ENCODE measurements at places on chromosomes 12 and 14.

GRCh38 chr14:90677484-90678050 is 138.7 kb downstream of the TTC7B start:
- peak; percentile 7 for DNase-seq

DNA sequence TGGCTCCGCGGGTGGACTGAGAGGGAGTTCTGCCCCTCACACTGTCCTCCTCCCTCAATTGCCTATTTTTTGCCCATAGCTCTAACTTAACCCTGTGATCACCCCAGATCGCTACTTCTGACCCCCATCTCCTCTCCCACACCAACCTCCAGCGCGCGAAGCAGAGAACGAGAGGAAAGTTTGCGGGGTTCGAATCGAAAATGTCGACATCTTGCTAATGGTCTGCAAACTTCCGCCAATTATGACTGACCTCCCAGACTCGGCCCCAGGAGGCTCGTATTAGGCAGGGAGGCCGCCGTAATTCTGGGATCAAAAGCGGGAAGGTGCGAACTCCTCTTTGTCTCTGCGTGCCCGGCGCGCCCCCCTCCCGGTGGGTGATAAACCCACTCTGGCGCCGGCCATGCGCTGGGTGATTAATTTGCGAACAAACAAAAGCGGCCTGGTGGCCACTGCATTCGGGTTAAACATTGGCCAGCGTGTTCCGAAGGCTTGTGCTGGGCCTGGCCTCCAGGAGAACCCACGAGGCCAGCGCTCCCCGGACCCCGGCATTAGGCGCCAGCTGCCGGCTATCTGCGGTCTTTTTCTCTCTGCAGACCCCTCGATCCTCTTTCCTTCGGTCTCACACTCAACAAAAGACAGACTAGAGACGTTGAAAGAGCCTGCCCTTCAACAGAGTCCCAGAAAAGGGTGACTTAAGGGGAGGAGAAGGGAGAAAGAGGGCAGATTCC is 3.0 kb upstream of the TBX3 start:
- no peak for DNase-seq

DNA sequence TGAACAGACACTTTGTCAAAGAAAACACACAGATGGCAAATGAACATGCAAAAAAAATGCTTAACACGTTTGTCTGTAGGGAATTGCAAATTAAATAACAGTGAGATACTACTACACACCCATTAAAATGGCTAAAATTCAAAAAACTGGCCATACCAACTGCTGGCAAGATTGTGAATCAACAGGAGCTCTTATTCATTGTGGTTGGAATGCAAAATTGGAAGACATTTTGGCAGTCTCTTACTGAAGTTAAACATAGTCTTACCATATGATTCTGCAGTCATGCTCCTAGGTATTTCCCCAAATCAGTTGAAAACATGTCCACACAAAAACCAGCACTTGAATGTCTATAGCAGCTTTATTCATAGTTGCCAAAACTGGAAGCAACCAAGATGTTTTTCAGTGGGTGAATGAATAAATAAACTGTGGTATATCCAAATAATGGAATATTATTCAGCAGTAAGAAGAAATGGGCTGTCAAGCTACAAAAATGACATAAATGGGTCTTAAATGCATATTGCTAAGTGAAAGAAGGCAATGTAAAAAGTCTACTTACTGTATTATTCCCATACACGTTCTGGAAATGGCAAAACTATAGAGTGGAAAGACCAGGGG is 91.4 kb downstream of the PLEKHA5 start:
- DNase-seq: no peak

DNA sequence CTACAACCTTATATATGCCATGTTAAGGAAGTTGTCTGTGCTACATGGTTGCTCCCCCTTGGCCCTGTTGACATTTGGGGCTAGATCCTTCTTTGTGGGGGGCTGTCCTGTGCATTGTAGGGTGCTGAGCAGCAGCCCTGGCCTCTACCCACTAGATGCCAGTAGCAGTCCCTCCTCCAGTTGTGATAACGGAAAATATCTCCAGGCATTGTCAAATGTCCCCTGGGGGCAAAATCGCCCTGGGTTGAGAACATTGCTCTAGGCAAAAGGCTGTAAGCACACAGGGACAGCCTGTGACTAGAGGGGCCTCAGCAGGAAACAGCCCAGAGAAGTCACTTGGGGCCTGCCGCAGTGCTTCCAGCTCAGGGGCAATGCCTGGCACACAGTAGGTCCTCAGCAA is 1100.3 kb downstream of the BCL11B start:
- DNase-seq: no peak

- no peak for DNase-seq
Observed at GRCh38 chr12:64893961-64894360, 69.5 kb downstream of the TBC1D30 start.

- no peak for DNase-seq
Observed at GRCh38 chr12:40988355-40988754, 199.8 kb upstream of the PDZRN4 start.

- DNase-seq: no peak
Observed at GRCh38 chr12:94644141-94644979, 6.0 kb downstream of the TMCC3 start.

DNA sequence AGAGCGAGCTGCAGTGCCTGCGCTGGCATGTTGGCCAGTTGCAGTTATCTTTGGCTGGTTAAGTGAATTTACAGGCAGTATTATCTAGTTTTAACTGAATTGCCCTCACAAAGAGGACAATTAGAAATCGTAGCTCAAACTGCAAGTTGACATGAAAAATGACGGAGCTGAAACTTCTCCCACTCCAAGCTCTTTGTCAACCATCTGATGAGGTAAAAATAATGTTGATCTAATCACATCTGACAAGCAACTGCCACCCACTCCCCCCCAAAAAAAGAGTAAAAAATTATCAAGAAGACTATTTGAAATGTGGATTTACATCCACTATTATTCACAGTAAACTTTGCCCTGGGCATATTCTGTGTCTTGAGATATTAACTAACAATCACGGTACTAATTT is 84.7 kb upstream of the VASH1 start:
- DNase-seq: no peak

Measured in activated T-cell treated with anti-CD3 and anti-CD28 coated beads for 24 hours (primary cell).